ENCODE measurements at places on chromosomes 11 and 22.

DNA sequence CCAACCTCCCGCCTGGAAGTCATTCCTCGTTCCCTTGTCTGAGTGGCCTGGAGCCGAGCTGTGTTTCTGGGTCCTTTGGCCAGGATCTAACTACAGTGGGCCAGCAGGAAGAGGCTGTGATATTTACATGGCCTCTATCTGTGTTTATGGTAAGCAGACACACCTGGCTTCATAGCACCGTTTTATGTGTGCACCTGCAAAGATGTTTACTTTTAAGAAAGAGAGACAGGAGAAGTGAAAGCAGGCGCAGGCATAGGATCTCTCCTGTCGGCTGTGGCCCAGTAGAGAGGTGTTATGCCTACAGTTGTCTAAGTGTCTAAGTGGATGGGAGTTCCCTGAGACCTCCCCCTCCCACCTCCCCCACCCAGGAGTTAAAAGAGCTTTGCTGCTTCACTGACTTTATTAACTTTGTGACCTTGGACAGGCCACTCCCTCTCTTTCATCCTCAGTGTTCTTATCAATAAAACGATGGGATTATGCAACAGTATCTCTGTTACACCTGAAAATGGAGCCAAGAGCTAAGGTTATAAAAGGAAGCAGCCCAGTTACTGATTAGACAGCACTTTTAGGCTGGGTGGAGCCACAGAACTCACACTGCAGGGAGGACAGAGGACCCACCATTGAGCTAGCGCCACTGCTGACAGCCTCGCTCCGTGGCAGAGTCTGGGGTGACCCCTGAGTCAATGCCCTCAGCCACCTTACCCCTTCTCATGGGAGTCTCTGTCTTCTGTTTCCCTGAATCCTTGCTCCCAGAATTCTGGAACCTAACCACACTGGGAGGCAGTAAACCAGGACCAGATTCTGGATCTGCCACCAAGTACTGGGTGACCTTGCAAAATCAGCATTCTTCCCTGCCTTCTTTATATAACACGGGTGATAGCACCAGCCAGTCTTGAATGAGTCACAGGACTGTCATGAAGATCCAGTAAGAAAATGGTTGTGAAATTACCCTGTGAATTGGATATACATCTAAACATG lies 22.0 kb downstream of the ST14 start:
- no peak for DNase-seq

- DNase-seq: no peak
Measured at GRCh38 chr11:58222721-58223120, 6.0 kb downstream of the OR10Q1 start.

DNA sequence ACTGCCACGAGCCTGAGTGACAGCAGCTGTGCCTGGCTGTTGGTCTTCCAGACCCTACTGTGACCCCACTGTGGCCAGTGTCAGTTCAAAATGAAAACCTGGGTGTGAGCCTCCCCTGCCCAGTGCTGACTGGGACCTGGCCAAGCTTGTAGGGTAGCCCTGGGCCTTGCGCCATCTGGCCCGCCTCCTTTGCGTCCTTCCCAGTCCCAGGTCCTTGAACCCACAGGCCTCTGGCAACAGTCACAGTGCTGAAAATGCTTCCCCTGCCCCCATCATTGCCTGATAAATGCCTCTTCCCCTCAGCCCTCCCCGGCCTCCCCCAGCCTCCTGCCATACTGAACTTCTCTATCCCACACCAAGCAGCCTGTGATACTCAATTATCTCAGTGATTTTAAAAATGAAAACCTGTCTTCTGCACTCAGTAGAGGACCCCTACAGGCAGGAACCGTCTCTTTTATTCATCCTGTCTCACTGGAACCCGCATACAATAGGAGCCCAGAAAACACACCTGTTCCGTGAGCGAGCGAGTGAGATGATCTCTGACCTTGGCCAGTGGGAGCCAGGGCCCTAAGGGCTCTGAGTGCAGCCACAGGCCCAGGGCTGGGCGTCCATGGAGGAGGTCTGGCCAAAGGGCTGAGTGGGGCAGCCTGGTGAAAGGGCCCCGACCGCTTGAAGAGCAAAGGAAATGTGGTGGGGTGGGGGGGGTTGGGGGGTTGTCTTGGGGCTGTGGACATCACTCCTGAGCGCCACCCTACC lies 49.7 kb upstream of the TTLL12 start:
- DNase-seq: no peak

- no peak for DNase-seq
Measured at GRCh38 chr22:37080838-37081237, 28.7 kb downstream of the TMPRSS6 start.

DNA sequence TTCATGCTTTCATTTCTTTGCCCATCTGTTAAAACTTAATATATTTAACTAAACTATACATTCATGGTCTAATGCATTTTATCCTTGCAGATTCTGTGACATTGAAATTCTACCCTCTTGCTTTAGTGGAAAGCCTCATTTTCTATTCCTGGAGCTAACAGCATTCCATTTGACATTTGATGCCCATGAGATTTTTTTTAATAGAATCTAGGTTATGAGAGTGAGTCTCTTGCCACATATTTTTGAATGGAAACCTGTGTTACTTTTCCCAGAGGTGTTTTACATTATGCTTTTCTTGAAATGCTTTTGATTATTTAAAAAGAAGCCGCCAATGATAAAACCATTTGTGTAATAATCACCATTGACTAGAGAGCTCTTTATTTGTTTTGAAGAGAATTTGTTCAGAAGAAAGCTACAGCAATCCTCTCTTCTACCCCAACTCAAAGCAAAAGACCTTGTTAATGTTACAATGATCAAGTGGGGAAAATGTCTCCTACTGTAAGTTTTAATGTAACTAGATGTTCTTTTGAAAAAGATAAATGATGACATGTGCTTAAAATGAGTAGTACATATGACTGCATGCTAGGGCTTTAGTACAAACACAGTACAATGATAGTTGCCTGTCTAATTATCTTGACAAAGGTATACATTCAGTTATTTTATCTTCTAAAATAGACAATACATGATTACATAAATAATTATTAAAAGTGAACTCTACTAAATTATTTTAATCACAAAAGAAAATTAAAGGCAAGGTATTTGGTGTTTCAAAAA lies 67.3 kb downstream of the GAS2 start:
- DNase-seq: no peak

GRCh38 chr11:68142441-68143309 lies 21.5 kb upstream of the CHKA start:
- no peak for DNase-seq

GRCh38 chr22:34845391-34845790 lies 220.6 kb upstream of the ISX start:
- no peak for DNase-seq

GRCh38 chr11:102523189-102523570 lies 7.4 kb downstream of the MMP7 start:
- DNase-seq: no peak
